ENCODE measurements at places on chromosomes 12 and 14.
A peak's percentile ranks its signal among the peaks of the same experiment; 100 is the strongest.

DNA sequence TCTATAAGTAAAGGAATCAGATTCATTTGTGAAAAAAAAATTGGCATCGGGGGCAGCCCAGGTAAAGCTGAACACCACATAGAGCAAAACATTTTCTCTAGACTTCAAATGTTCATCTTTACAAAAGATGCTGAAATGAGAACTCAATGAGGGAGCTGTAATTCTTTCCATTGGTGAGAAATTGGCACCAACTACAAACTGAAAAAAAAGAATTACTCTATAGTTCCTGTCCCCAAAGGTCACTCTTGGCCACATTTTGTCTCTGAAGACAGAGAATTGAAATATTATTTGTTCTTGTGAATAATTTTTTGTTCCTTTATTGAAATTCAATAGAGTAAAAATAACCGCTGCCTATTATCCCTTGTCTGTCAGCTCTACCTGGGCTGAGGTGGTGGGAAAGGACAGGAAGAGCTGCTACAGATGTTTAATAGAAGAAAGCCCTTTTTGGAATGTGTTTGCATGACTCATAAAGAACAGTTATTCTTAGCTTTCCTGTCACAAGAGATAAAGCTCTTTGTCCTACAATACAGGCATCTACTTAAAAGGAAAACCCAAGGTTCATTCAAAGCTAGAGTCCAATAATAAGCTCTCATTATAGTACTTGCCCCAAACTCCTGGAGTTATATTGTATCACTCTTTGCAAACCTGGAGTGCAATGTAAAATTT lies 380.1 kb upstream of the KITLG start:
- H3K27ac ChIP-seq, result no peak overlapping the region
- no peaks in the 10 kb centered on the region for H3K27me3 ChIP-seq
- H3K36me3 ChIP-seq, result no peaks in the 10 kb centered on the region
- H3K4me3 ChIP-seq, result no peak overlapping the region
- DNase-seq, result no peak
- H3K4me1 ChIP-seq, result no peaks in the 10 kb centered on the region

- H3K27ac ChIP-seq, result no peak overlapping the region
- DNase-seq, result no peak
- H3K4me1 ChIP-seq, result peaks cover 10% of the 10 kb centered on the region
- no peak overlapping the region for H3K4me3 ChIP-seq
- no peaks in the 10 kb centered on the region for H3K27me3 ChIP-seq
- H3K36me3 ChIP-seq, result no peaks in the 10 kb centered on the region
These were observed 5.1 kb downstream of the SLC4A8 start for GRCh38 chr12:51429700-51430099.

DNA sequence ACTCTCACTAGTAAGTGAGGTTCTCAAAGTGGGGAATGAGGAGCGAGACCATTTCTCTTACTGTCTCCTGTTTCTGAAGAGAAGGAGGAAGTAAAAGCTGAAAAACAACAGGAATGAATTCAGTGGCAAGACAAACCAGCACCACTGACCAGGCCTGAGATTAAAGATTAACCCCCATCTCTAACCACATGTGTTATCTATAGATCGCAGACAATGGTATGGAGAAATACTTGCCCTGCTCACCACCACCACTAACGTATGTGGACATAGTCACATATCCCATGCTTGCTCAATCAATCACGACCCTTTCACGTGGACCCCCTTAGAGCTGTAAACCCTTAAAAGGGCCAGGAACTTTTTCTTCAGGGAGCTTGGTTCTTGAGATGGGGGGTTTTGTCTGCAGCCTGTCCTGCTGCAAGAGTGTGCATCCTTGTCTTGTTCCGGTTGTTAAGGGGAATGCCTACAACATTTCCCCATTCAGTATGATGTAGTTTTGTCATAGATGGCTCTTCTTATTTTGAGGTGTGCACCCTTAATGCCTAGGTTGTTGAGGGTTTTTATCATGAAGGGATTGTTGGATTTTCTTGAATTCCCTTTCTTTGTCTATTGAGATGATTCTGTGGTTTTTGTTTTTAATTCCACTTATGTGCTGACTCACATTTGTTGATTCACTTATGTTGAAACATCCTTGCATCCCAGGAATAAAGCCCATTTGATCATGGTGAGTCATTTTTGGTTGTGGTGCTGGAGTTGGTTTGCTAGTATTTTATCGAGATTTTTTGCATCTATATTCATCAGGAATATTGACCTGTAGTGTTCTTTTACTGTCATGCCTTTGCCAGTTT lies 698.8 kb upstream of the LMO3 start:
- H3K4me3 ChIP-seq, result no peak overlapping the region
- H3K36me3 ChIP-seq, result no peaks in the 10 kb centered on the region
- H3K27ac ChIP-seq, result no peak overlapping the region
- no peak for DNase-seq
- H3K4me1 ChIP-seq, result no peaks in the 10 kb centered on the region

DNA sequence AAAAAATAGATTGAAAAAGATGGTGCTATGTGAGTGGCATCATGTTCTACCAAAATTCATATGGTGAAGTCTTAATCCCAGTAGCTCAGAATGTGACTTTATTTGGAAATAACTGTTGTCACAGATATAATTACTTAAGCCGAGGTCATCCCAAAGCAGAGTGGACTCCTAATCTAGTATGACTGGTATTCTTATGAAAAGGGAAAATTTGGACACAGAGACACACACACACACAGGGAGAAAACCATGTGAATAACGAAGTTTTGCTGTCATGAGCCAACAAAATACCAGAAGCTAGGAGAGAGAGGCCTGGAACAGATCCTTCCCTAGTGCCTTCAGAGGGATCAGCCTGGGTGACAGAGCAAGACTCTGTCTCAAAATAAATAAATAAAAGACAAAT lies 62.6 kb downstream of the FAR2 start:
- no peak overlapping the region for H3K4me3 ChIP-seq
- no peaks in the 10 kb centered on the region for H3K27me3 ChIP-seq

GRCh38 chr12:84732828-84733340 lies 179.7 kb downstream of the SLC6A15 start:
- H3K4me1 ChIP-seq, result no peaks in the 10 kb centered on the region
- H3K27ac ChIP-seq, result no peak overlapping the region
- no peak for DNase-seq
- H3K36me3 ChIP-seq, result no peaks in the 10 kb centered on the region
- no peaks in the 10 kb centered on the region for H3K27me3 ChIP-seq

DNA sequence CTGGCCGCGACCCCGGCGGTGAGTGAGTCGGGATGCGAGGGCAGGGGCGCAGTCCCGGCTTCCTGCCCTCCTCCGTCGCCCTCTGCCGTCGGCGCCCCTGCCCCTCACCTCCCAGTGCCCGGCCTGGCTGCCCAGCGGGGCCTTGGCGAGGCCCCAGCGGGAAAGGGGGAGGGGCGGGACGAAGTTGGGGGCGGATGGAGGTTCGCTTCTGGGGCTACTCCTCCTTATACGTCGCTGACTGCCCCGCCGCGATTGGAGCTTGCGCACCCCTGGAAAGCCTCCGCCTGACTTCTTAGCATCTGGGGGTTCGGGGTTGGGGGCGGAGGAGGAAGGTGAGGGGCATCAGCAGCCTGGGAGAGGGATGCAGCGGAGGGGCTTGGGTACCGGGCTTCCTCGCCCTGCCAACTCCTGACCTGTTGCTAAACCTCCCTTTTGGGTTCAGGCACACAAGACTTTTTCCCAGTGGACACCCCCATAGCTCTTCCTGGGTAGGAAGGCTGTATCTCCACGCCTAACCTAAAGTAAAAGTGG lies 406 bp downstream of the TMEM263 start:
- peak overlapping the region; percentile 80 for H3K4me3 ChIP-seq
- DNase-seq, result peak; percentile 49
- no peaks in the 10 kb centered on the region for H3K27me3 ChIP-seq
- H3K36me3 ChIP-seq, result no peaks in the 10 kb centered on the region

- no peak overlapping the region for H3K4me3 ChIP-seq
- H3K36me3 ChIP-seq, result peaks cover 2% of the 10 kb centered on the region
- no peaks in the 10 kb centered on the region for H3K27me3 ChIP-seq
- H3K4me1 ChIP-seq, result peaks cover 81% of the 10 kb centered on the region
These were observed 14.4 kb downstream of the PRKCH start for GRCh38 chr14:61335671-61336275.

- no peak overlapping the region for H3K4me3 ChIP-seq
- DNase-seq, result no peak
- no peaks in the 10 kb centered on the region for H3K36me3 ChIP-seq
- H3K4me1 ChIP-seq, result no peaks in the 10 kb centered on the region
- H3K27ac ChIP-seq, result no peak overlapping the region
- H3K27me3 ChIP-seq, result no peaks in the 10 kb centered on the region
These were observed 934.9 kb downstream of the LRFN5 start for GRCh38 chr14:42541535-42542001.

DNA sequence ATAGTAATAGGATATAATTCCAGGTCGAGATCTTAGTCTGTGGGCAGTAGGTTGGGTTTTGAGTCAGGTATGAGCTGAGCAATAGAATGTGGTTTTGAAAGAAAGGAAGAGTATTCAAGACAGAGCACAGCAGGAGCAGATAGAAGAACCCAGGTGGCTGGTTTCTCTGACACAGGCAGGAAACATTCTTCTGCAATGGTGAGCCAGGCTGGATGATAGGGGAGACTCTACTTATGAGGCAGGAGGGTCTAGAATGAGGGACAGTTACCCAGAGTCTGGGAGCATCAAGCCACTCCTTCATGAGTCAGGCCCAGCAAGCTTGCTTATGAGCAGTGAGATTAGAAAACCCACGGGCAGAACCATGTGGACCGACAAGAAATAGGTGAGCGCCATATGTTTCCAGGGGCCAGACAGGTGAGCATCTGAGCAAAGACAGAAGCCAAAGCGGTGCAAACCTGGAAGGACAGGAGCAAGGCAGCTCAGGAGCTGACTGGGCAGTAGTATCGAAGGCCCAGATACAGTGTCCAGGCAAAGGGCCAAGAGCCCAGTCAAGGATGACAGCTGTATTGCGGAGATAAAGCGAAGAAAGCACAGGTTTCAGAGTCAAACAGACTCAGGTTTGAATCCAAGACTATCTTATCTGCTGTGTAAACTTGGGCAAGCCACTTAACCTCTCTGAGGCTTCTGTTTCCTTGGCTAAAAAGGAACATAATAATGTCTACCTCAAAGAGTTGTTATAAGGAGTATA lies 22.5 kb upstream of the PCNX1 start:
- H3K4me1 ChIP-seq, result peaks cover 60% of the 10 kb centered on the region
- H3K4me3 ChIP-seq, result no peak overlapping the region
- H3K27me3 ChIP-seq, result no peaks in the 10 kb centered on the region

- H3K27ac ChIP-seq, result no peak overlapping the region
- no peaks in the 10 kb centered on the region for H3K27me3 ChIP-seq
- no peaks in the 10 kb centered on the region for H3K36me3 ChIP-seq
These were observed 31.9 kb downstream of the CACNA1C start for GRCh38 chr12:2084553-2085296.

GRCh38 chr14:76759589-76759988 lies 1.7 kb upstream of the VASH1 start:
- no peak for DNase-seq
- H3K27me3 ChIP-seq, result peaks cover 23% of the 10 kb centered on the region
- no peak overlapping the region for H3K27ac ChIP-seq
- no peaks in the 10 kb centered on the region for H3K36me3 ChIP-seq

GRCh38 chr12:88493636-88494035 lies 86.6 kb downstream of the KITLG start:
- no peaks in the 10 kb centered on the region for H3K36me3 ChIP-seq
- H3K4me3 ChIP-seq, result no peak overlapping the region
- H3K27ac ChIP-seq, result no peak overlapping the region
- no peak for DNase-seq

DNA sequence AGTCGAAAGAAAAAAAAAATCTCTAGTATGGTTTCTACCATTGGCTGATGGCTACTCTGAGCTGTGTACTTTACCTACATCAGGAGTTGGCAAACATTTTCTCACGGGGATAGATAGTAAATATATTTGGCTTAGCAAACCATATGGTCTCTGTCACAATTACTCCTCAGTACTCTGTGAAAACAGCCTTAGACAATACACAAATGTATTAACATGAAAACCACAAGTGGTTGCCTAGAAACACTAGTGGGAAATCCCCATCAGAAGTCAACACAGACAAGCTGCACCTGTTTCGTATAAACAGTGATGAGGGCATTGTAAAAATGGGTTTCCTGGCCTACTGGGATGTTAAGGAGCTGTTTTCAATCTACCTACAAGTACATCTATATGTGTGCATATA lies 84.6 kb upstream of the NAV3 start:
- DNase-seq, result no peak
- no peaks in the 10 kb centered on the region for H3K36me3 ChIP-seq
- no peaks in the 10 kb centered on the region for H3K27me3 ChIP-seq
- no peak overlapping the region for H3K4me3 ChIP-seq
- no peak overlapping the region for H3K27ac ChIP-seq

GRCh38 chr14:54766276-54767138 lies 136.1 kb downstream of the GCH1 start:
- no peaks in the 10 kb centered on the region for H3K4me1 ChIP-seq
- no peak overlapping the region for H3K4me3 ChIP-seq
- no peak overlapping the region for H3K27ac ChIP-seq
- no peaks in the 10 kb centered on the region for H3K27me3 ChIP-seq

- no peaks in the 10 kb centered on the region for H3K36me3 ChIP-seq
- H3K4me1 ChIP-seq, result no peaks in the 10 kb centered on the region
- H3K27ac ChIP-seq, result no peak overlapping the region
- DNase-seq, result no peak
- peaks cover 3% of the 10 kb centered on the region for H3K27me3 ChIP-seq
- no peak overlapping the region for H3K4me3 ChIP-seq
These were observed 331.4 kb downstream of the BCAT1 start for GRCh38 chr12:24617471-24617870.

DNA sequence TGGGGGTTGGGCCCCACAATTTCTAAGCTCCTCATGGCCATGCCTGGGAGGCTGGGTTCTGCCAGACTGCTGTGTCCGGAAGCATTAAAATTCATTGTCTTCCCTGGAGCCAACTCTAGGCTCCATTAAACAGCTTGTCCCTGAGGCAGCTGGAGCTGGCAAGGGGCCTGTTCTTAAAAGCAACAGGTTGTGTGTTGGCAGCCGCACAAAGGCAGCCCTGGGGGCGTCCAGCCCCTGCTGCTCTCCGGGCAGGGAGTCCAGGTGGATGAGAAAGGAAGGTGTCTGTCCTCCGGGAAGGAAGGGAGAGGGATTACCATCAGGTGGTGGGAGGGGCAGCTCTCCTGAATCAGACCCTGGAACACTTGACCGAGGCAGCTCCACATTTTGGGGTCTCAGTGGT lies 98.9 kb downstream of the CHST11 start:
- H3K36me3 ChIP-seq, result peaks cover 2% of the 10 kb centered on the region
- H3K4me3 ChIP-seq, result no peak overlapping the region
- no peaks in the 10 kb centered on the region for H3K27me3 ChIP-seq
- H3K27ac ChIP-seq, result no peak overlapping the region
- H3K4me1 ChIP-seq, result peaks cover 37% of the 10 kb centered on the region

- DNase-seq, result no peak
- no peak overlapping the region for H3K27ac ChIP-seq
- no peaks in the 10 kb centered on the region for H3K27me3 ChIP-seq
- H3K36me3 ChIP-seq, result no peaks in the 10 kb centered on the region
These were observed 9.4 kb upstream of the BCL11B start for GRCh38 chr14:99281396-99281795.
